ENCODE measurements at places on chromosomes 2 and 18. TPM values are rescaled to one million over a fixed set of nuclear protein-coding genes. Genes with fewer than 3 reads are reported as not detected.

Gene SAG
- total RNA-seq, result not detected

Gene IL36RN
- total RNA-seq, result not detected

Gene LHCGR
- not detected for total RNA-seq

Gene PROM2
- 0.86 TPM for total RNA-seq

Gene DPP10
- total RNA-seq, result not detected

Gene FBXO15
- total RNA-seq, result 4.8 TPM

Gene RGPD4
- total RNA-seq, result 0.16 TPM

Gene RBFA
- total RNA-seq, result 33.0 TPM

Gene ODC1
- 75.3 TPM for total RNA-seq

Gene KIAA2012
- not detected for total RNA-seq

Gene ALLC
- not detected for total RNA-seq

Gene MDH1B
- total RNA-seq, result 0.36 TPM

Gene AGBL5
- total RNA-seq, result 21.6 TPM

Gene PAIP2B
- 2.5 TPM for total RNA-seq

Gene ESPNL
- total RNA-seq, result 0.43 TPM

Gene ASXL2
- 31.8 TPM for total RNA-seq

Gene SOWAHC
- 0.34 TPM for total RNA-seq

Gene L3MBTL4
- 0.10 TPM for total RNA-seq

Gene STAMBP
- 110 TPM for total RNA-seq

Gene TUBA3D
- total RNA-seq, result not detected

Gene GKN1
- not detected for total RNA-seq

Gene AGXT
- not detected for total RNA-seq

Gene IL1RL2
- not detected for total RNA-seq

Gene BOK
- total RNA-seq, result not detected

Gene SLC23A3
- total RNA-seq, result 2.8 TPM

Gene TEKT4
- not detected for total RNA-seq

Gene HOXD3
- not detected for total RNA-seq

Gene IL1R2
- total RNA-seq, result 11.8 TPM

Gene SEPTIN10
- 3.5 TPM for total RNA-seq

Gene REG3A
- not detected for total RNA-seq

Gene CD8B
- total RNA-seq, result 1.3 TPM
